Activated CD8-positive, alpha-beta memory T cell treated with anti-CD3 and anti-CD28 coated beads for 1 hour (primary cell): ENCODE measurements at places on chromosomes 5 and 9.
A peak's percentile ranks its signal among the peaks of the same experiment; 100 is the strongest.

GRCh38 chr5:77087484-77088261 lies 588 bp upstream of the ZBED3 start:
- DNase-seq = no peak

GRCh38 chr9:87602933-87603643 lies 105.4 kb downstream of the DAPK1 start:
- no peak for DNase-seq

DNA sequence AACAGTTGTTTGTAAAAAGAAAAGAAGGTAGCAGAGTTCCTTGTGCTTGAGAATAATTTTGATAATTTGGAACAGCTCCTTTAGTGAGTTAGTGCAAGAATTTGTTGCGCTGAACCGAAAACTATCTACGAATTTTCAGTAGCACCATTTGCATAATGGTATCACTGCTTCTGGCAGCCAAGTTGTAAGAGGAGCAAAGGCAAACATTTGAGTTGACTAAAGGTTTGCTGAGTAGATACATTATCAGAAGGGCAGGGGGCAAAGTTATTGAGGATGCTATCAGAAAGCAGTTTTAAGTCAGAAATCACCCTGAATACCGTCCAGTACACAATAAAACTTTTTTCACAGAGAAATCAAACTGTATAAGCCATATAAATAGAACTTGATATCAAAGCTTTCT lies 181.5 kb upstream of the MOCS2 start:
- DNase-seq = no peak

DNA sequence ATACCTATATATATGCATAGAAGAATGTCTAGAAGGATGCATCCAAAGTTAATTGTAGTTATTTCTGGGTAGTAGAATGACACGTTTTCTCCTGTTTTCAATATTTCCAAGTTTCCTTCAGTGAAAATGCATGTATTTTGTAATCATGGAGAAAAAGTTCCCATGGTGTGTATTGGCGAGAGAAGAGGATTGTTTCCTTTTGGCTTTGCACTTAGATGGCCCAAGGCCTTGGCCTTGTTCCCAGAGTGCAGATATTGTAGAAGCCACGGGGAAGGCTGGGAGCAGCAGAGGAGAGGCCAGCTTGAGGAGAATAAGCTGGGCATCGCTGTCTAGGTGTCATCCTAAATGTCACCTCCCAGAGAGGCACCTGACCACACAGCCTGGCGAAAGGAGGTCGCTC lies 44.0 kb downstream of the IRF1 start:
- DNase-seq = no peak

DNA sequence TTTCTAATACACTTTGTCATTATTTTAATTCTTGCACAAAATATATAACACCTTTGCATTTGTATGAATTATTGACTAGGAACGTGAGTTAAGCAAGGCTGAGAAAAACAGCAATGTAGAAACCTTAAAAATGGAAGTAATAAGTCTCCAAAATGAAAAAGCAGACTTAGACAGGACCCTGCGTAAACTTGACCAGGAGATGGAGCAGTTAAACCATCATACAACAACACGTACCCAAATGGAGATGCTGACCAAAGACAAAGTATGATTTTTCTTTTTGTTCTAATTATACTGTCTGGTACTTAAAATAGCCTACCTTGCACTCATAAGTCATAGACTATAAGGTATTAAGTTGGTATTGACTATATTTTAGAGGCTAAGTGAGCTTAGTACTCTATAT lies 34.4 kb downstream of the RAD50 start:
- no peak for DNase-seq

- peak; percentile 40 for DNase-seq
Observed at GRCh38 chr5:170273968-170274710, 23.4 kb downstream of the LCP2 start.
